NCI-H1436 (cell line): ENCODE measurements at places on chromosomes 7 and 10.

DNA sequence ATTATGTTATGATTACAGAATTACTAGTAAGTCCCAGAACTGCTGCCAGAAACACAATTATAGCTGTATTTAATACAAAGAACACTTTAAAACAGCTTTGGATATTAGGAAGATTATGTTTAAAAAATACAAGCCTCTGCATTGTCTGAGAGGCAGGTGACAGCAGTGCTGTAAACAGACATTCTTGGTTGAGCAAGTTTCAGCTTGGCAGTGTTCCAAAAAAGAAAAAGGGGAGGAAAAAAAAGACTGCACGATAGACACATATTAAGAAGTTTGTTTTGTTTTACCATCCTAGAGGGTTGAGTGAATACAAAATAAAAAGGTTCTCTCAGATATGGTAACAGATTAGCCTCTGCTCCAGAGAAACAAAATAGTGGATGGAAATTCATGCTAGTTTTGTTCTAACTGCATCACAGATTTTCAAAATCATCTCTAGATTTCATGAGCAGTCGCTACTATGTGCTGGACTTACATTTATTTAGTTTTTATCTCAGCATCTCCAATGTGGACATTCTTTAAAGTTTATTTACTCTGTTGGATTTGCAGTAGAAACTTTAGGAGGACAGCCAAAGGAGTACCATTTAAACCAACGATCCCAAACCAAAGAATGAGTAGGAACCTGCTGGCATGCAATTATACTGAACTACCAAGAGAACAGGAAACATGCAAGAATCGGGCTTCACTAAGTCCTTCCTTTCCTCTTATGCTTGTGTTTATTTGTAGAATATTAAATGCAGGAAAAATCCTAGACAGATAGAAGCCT lies 9.0 kb downstream of the FAM204A start:
- DNase-seq, result peak; percentile 19

DNA sequence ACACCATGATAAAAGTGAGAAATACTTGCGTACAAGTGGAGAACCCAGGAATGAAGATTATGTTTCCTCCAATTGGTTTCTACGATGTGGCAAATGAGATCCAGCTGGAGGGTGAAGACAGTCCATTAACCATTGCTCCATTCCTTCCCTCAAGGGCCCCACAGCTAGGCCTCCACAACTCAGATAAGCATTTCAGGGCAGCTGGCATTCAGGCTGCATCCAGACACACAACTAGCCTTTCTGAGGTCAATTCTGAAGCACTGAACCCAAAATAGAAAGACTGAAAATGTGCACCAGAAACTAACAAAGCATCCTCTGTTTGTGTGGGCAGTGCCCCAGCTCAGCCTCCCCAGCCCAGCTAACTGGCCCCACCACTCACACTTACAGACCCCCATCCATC lies 94.8 kb downstream of the GSAP start:
- DNase-seq, result no peak

- DNase-seq, result peak; percentile 96
These were observed 984 bp downstream of the SMURF1 start for GRCh38 chr7:99142727-99143520.

GRCh38 chr10:16953270-16953669 lies 136.0 kb upstream of the RSU1 start:
- no peak for DNase-seq

- DNase-seq, result no peak
These were observed 30.9 kb downstream of the CDK1 start for GRCh38 chr10:60809157-60809556.

DNA sequence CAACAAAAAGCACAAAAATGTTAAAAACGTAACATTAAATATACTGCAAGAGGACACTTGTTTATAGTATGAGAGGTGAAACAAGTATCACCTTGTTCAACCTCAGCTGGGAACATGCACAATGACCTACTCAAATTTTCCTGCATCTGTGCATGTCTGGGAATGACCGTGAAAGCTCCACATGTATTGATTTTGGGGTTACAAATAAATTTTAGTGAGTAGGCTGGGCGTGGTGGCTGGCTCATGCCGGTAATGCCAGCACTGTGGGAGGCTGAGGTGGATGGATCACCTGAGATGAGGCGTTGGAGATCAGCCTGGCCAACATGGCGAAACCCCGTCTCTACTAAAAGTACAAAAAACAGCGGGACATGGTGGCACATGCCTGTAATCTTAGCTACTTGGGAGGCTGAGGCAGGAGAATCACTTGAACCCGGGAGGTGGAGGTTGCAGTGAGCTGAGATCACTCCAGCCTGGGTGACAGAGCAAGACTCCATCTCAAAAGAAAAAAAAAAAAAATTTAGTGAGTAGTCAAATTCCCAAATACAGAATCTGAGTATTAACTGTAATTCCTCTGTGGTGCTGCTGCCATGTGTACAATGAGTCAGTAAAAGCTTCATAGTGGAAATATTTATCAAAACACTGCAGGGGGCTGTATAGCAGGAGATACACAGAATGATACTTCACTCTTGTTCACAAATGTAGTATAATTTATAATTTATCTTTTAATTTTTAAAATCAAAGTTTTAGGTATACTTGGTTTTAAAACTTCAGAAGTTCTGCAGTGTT lies 41.1 kb downstream of the SUGCT start:
- no peak for DNase-seq

DNA sequence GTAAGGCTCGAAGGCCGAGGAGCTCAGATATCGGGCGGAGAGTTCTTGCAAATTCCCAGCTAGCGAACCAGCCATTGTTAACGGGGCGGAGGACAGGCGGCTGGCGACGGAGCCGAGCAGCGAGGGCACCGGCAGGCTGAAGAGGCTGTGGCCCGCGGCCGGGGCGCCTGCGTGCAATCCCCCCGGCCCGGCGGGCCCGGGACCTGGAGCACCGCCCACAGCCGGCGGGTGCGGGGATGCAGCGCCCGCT lies 4.1 kb downstream of the VAX1 start:
- no peak for DNase-seq

DNA sequence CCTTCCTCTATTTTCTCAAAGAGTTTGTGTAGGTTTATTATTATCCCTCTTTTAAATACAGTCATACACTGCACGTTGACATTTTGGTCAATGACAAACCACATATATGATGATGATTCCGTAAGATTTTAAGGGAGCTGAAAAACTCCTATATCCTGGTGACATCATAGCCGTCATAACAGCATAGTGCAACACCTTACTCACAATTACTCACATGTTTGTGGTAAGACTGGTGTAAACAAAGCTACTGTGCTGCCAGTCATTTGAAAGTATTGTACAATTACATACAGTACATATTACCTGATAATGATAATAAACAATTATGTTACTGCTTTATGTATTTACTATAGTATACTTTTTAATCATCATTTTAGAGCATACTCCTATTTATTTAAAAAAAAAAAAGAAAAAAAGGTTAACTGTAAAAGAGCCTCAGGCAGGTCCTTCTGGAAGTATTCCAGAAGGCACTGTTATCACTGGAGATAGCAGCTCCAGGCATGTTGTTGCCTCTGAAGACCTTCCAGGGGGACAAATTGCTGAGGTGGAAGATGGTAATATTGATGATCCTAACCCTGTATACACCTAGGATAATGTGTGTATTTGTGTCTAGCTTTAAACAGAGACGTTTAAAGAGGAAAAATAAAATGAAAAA lies 123.3 kb upstream of the CDK1 start:
- no peak for DNase-seq

DNA sequence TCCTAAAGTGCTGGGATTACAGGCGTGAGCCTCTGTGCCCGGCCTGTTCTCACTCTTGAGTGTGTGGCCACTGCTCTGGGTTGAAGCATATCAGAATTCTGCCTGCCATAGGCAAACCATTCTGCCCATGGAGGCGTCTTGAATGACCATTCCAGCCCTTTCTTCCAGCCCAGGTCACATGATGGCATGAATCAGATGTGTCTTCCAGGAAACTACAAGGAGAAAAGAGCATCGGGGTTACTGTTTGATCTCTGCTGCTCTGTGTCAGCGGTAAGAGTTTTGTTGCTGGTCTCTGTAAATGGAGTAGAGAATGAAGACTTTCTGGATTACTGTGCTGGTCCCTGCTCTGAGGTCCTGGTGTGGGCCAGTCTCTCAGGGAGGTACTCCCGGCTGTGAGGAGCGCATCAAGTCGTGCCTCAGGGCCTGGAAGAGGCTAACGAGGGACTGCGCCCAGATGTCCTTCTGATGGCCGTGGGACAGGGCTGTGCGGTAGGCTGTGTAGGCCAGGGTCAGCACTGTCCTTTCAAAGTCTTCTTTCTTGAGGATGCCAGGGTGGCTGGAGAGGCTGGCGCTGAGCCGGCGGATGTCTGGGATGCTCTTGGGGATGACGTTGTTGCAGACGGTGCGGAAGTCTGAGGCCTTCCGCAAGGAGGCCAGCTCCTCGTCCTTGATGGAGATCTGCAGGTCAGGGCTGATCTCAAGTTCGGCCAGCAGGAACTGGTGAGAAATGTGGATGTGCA lies 5.8 kb upstream of the SLC13A4 start:
- DNase-seq, result no peak

- DNase-seq, result no peak
These were observed 160.9 kb downstream of the SDK1 start for GRCh38 chr7:3461923-3462322.

- no peak for DNase-seq
These were observed 30.6 kb downstream of the FAM237B start for GRCh38 chr7:90290244-90291113.

DNA sequence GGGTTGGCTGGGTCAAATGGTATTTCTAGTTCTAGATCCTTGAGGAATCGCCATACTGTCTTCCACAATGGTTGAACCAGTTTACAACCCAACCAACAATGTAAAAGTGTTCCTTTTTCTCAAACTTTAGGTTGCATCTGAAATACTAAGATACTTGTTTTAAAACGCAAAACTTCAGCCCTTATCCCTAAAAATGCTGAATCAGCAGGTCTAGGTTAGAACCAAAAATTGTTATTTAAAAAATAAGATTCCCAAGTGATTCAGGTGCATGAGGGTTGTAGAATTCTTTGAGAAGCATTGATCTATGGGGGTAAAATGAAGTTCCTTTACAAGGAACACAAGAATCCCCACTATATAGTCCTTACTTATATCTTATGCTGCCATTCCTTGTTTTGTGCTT lies 56.5 kb upstream of the BICC1 start:
- no peak for DNase-seq

DNA sequence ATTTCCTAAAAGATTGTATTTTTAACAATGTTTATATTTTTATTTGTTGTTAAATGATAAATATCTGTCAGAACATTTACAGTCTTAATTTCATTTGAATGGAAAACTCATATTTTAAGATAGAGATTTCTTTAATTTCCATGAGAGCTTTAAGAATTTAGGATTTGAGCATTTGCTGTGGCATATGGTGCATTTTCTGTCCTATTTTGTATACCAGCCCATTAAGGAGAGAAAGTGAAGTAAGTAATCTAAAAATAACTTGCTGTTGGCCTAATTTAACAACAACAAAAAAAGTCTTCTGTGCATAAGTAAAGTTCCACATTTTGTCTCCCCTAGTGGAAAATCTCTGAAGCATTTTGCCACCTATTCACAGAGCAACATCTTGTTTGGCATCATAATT lies 190.9 kb upstream of the PPP1R3A start:
- no peak for DNase-seq

DNA sequence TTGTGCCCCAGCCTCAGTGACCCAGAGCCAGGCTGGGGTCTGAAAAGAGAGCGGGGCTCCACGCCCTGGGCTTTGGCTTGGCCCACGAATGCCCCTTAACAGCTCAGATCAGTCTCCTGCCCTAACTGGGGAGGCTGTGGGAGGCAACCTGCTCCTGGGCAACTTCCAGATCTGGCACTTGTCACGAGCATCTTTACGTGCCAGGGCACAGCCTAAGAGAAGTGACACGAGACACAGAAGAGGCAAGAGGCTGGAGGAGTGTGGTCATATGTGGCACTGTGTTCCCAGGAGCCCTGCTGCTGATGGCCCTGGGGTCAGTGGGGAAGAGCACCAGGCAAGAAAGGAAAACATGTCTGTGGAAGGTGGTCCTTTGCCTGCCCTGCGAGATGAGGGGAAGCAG lies 97.8 kb upstream of the BTBD16 start:
- no peak for DNase-seq

DNA sequence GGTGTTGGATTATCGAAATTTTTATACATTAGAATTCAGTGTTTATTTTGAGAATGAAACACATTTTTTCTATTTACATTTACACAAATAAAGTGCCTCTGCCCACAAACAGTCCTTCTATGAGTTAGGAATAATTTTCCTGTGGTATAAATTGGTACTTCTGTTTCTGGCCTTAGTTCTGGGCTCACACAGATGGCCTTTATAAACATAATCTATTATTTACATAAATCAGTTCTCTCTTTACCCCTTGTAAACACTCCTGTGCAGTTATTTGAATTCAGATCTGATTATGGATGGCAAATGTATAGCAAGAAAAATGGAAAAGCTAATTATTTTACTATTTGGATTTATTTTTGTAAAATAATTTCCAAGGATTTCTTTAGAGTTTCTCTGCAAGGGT lies 143.2 kb downstream of the PRKG1 start:
- DNase-seq, result no peak

- no peak for DNase-seq
These were observed 9.2 kb downstream of the ANXA7 start for GRCh38 chr10:73404690-73405089.

DNA sequence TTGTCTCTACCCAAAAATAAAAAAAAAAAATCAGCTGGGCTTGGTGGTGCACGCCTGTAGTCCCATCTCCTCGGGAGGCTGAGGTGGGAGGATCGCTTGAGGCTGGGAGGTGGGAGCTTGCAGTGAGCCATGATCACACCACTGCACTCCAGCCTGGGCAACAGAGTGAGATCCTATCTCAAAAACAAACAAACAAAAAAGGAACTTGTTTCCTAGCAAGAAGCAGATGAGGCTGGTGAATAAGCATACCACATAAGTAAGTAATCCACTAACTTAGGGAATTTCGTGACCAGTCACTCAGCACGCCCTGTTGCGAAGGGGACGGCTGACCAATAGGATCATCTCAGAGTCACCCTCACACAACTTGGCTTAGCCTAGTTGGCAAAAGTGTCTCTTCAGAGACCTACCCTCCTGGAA lies 64.6 kb downstream of the CUX1 start:
- DNase-seq, result no peak

GRCh38 chr7:28629216-28629842 lies 217.0 kb downstream of the CREB5 start:
- DNase-seq, result no peak

- DNase-seq, result no peak
These were observed 44.7 kb downstream of the PPIF start for GRCh38 chr10:79392020-79392398.

DNA sequence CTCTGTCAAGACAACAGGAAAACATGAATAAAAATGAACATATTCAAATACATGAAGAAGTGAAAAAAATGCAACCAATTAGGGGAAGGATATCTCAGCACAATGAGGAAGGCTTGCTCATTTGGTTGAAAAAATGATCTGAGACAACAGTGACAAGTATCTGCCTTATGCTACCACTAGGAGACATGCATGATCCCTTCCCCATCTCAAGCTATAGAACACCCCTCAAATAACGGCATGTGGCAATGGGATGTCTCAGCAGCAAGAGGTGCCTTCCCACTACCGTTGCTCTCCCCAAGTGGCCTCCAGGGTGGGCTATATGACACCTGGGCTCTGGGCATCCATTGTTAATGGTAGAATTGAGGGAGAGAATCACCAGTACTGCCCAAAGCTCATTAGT lies 98.1 kb upstream of the RSU1 start:
- no peak for DNase-seq

- DNase-seq, result no peak
These were observed 45.5 kb upstream of the ABLIM1 start for GRCh38 chr10:114703377-114704107.

GRCh38 chr7:151722533-151722932 lies 154.4 kb downstream of the PRKAG2 start:
- no peak for DNase-seq

- no peak for DNase-seq
These were observed 151.7 kb upstream of the TAC1 start for GRCh38 chr7:97580205-97580604.

- no peak for DNase-seq
These were observed 526.4 kb downstream of the DNAJB6 start for GRCh38 chr7:157863176-157863575.
